Hematopoietic multipotent progenitor cell treated with erythropoietin and hydrocortisone succinate and interleukin-3 and kit ligand, for 4 days (in vitro differentiated cells): ENCODE measurements at places on chromosomes 3 and 15.

DNA sequence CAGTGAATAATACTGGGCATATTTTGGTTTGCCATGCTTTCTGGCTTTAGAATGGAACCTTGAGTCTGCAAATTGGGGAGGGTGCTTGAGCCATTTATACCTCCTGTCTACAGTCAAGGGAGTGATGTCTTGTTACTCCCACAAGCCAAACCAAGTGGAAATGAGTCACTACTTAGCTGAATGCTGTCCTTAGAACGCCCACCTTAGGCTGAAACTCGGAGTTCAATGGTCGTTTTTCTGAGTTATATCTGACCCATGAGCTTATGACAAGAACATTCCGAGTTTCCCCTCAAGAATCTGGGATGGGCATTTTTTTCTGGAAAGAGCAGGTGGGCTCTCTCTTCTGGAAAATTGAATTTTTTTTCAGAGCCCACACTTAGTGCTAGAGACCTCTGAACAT, 17.4 kb upstream of the CLDN18 start:
- DNase-seq = no peak

- DNase-seq = peak; percentile 90
Measured at GRCh38 chr15:40421246-40422157, 15.9 kb downstream of the IVD start.

DNA sequence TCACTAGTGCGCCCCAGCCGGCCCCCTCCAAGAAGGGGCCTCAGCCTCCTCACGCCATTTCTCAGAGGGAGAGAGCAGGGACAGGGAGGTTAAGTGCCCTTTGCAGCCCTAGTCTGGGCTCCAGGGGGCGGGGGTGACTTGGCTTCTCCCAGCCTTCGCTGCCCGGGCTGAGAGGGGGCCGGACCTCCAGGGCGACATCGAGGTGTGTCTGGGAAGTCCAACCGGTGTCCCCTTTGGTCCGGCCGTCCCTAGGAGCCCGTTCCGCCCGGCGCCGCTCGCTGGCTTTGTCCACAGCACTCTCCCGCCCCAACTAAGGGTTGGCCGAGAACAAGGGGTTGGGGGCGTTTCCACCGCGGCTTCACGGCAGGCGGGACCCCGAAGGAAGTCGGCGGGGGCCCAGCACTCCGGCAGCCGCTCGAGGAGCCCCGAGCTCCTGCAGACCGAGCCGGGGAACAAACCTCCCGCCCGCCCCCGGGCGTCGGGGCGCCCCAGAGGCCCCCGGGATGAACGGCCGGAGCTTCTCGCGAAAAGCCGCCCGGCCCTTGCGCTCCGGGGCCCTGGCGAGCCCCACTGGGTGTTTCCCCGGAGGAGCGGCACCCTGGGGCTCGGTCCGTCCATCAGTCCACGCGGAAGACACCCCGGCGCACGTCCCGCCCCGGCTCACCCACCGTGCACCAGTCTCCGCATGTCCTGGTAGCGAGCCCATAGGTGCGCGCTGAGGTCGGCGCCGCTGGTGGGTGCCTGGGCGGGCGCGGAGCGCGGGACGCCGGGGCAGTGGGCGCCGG, 627 bp downstream of the NT5DC2 start:
- DNase-seq = peak; percentile 62

DNA sequence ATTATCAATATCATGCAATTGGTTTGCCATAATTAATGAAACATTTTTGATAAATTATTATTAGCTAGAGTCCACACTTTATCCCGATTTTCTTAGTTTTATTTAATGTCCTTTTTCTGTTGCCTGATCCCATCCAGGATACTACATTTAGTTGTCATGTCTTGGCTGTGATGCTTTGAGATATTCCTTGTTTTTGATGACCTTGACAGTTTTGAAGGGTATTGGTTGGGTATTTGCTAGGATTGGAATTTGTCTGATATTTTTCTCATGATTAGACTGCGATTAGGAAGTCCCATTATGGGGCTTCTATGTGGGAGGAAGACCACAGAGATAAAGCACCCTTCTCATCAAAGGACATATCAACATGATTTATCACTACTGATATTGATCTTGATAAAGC, 43.0 kb downstream of the CGNL1 start:
- no peak for DNase-seq

DNA sequence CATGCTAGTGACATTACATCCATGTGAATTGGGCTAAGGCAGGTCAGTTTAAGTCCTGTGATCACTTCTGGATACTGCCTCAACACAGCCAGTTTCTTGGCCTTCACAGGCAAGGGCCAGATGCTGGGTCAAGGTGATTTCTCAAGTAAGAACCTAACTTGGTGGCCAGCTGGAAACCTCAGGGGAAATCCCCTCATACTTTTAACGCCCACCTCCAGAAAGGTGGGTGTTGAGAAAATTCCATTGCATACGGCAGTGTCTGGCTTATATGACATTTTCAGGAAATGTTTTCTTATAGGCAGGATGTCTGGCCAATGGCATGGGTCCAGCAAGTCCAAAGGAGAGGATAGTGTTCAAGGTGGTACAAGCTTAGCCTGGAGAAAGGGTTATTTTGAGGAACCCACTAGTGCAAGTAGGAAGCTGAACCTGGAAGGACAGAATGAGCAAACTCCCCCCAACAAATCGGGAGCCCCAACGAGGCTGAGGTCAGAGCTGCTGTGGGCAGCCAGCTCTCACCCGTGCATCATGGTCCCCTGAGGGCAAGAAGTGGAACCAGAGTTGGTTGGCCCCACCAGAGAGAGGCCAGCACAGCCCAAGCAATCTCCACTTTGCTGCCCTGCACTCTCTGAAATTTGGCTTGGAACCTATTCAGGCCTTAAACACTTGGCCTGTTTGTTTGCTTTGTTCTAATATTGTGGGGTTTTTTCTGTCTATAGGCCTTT, 135.4 kb downstream of the PDE8A start:
- no peak for DNase-seq

DNA sequence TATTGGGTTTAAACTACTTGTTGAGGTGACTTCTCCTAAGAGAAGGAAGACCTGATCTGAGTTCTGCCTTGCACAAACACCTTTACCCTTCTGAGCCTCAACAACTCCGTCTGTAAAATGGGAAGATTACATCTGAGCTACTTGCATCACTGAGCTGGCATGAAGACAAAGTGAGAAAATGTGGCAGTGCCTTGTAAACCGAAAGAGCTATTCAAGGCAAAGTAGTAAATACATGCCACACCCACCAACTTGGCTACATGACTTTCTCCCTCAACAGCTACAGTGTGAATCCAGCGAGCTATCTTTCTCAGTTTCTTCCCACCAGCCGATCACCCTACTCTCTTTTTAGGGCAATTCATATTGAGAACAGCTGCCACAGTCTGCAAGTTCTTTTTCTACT, 148.3 kb downstream of the FOXB1 start:
- DNase-seq = no peak

- DNase-seq = no peak
Measured at GRCh38 chr3:197378985-197379718, 80.7 kb upstream of the DLG1 start.

DNA sequence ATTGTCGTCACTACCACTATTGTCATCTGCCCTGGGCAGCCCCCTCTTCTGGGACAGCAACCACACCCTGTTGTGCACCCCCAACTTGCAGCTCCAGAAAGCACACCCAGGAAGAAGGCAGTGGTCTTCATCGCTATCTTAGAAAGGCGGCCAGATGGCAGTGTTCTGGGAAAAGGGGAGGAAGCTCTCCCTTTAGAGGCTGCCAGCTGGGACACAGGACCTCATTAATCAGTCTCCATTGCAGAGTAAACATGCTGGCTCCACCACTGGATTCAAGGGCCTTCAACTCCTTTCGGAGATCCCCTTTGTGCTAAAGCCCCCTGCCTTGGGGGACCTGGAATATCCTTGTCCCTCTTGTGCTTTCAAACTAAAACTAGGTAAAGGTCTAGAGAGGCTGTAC, 199.3 kb upstream of the LINGO1 start:
- no peak for DNase-seq

GRCh38 chr3:8872261-8872660, 91.0 kb downstream of the RAD18 start:
- no peak for DNase-seq

DNA sequence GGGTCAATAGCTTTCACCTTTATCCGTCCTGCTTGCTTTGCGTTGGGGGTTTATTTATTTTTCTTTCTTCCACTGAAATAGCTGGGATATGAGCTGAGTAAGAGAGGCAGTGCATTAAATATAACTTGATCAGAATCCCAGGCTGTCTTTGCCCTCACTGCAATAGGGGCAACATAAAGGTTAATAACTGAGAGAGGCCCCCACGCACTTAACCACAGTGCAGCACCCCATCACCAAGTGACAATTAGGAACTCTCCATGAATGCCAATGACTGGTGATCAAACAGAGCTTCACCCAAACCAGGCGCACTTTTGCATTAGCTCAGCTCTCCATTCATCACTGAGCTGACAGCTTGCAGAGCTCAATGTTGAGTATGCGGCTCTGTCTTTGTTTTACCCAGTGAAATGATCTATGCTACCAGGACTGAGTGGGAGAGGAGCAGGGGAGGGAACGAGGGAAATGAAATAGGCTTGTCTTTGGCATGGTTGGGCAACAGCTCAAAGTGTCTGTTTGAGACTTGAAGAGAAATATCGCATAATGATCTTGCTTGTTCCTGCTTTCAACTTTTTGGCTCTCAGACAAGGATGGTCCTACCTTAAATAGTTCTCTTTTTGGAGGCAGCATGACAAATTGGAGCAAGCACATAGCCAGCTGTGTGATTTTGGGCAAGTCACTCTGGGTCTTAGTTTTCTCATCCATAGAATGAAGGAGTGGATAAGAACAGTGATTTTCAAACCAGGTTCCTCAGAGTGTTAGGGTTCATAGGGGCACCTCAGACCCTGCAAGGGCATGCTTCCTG, 14.5 kb upstream of the GLCE start:
- no peak for DNase-seq

DNA sequence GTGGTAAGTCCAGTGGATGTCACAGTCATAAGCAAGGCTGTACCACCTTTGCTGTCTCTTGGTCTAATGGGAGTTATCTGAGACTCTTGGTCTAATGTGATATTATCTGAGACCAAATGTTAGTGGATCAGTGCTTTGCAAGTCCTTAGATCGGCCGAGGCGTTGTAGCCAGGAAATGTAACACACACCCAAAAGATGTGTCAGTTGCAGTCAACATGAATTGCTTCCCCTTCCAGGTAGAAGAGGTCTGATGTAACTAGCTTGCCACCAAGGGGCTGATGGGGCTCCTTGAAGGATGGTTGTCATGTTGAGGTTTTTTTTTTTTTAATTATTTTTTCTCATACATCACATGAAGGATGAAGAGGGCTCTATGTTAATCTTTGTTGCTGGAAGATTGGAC, 45.4 kb upstream of the RAF1 start:
- DNase-seq = no peak

GRCh38 chr15:97687654-97688053, 272.8 kb upstream of the ARRDC4 start:
- no peak for DNase-seq

DNA sequence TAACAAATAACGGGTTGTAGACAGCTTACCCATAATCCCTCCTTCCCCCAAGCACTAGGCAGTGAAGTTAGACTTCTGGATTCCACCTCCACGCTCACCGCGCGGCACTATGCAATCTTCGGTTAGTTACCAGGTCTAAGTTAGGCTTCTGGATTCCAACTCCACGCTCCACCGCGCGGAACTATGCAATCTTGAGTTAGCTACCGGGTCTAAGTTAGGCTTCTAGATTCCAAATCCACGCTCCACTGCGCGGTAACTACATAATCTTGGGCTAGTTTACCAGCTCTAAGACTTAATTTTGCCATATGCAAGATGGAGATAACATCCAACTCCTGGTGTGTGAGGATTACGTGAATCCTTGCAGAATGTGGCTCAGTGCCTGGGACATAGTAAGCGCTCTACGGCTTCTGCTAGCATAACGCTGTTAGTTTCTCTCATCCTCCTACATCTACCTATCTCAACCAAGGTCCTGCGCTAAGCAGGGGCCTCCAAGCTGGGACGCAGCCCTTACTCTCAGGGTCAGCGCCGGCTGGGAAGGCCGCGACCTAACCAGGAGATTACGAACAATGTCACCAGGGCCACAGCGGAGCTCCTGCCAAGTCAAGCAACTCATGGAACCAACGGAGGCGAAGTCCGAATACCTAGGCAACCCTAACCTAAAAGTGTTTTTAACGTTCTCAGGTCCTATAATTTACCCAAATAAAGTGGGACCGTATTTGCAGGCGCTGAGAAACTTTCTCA, 497 bp upstream of the RPLP1 start:
- DNase-seq = peak; percentile 77

DNA sequence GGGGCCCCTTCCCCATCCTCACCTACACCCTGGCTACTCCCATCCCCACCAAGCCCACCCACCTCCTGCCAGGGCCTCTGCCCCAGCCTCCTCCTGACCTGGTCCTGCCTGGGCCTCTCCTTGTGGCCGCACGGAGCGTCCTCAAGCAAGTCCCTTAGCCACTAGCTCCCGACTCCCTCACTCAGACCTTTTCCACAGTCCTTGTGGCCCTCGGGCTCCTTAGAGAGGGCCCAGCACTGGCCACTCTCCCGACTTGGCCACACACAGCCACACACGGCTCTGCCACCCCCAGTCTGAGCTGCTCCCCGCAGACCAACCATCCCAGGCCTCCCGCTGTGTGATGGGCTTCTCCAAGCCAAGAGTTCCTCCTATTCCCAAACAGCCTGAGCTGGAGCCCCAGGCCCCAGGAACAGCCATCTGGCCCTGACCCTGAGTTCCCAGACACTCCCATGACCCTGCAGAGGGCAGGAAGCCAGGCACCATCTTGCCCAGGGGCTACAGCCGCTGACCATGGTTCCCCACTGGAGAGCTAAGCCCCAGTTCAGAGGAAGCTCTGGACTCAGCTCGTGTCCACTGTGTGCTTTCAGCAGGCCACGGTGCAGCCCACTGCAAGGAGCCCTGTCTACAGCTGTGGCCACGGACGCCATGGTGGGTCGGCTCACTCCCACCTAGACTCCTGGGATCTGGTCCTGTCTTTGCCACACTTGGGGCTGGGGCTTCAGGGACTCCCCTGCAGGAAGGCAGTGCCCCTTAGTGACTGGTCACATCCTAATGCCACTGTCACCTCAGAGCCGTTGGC, 7.0 kb upstream of the RAB43 start:
- DNase-seq = no peak

- peak; percentile 50 for DNase-seq
Measured at GRCh38 chr3:171374260-171374659, 85.9 kb downstream of the TNIK start.

DNA sequence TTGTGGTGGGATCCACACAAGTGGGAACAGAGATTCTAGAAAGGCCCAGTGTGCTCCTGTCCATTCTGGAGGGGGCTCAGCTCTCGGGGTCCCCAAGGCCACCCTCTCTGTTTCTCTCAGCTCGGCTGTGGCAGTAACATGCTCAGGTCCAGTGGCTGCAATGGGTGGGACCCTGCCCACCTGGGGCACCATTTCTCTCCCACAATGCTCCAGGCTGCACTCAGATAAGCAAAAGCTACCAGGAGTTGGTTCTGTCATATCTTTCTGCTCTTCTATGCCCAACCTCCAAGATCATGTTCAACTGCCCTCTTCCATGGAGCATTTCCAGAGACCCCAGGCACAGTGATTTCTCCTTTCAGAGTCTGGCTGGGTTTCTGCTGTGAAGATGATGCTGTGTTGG, 40.8 kb downstream of the ITGA11 start:
- no peak for DNase-seq
